K562 (cell line): ENCODE measurements at places on chromosomes 2 and 18.

DNA sequence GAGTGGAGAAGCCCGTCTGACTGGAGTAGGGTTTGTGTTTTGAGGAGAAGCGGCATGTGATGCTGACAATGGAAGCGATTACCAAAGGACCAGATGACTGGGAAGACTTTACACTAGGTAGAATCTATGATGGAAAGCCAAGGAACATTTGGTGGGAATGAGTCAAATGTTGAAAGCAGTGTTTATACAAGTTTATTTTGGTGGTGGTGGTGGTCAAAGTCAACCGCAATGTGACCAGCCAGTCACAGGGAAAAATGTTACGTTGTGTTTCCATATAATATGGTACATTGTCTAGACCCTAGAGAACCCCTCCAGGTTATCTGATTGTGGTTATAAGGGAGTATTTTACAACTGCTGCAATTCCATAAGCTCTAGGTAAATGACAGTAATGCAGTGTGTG is 216.8 kb downstream of the PID1 start:
- DNase-seq: no peak

- DNase-seq: no peak
These were observed 128.6 kb downstream of the ZFP36L2 start for GRCh38 chr2:43097644-43098408.

GRCh38 chr2:96847586-96847985 is 3.8 kb upstream of the ANKRD23 start:
- no peak for DNase-seq

DNA sequence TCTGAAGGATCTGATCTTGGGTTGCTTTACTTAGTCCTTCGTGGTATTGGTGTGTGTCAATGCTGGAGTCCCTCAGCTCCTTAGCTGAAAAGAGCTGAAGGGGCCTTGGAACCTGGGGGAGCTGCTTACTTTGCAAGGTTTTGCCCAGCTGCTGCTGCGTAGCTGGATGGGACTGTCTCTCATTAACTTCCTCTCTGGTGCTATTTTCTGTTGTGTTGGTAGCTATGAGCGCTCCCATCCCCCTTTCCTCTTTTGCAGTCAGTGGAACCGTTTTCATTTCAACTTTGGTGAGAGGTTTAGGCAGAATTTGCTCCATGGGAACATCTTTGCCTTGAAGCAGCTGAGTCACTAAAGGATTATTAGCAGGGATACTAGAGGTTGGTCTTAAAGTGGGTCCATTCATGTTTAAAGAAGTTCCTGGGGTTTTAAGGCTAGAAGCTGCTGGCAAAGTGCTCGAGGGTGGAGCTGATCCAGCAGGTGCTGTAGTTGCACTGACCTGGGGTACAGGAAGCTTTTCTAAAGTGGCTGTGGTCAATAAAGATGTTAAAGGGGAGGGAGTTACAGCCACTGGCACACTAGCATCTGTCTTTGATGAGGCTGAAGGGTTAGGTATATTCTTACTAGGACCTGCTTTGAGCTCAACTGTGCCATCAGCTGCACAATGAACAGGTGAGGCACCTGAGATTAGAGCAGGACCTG is 69.9 kb upstream of the DTNB start:
- no peak for DNase-seq

DNA sequence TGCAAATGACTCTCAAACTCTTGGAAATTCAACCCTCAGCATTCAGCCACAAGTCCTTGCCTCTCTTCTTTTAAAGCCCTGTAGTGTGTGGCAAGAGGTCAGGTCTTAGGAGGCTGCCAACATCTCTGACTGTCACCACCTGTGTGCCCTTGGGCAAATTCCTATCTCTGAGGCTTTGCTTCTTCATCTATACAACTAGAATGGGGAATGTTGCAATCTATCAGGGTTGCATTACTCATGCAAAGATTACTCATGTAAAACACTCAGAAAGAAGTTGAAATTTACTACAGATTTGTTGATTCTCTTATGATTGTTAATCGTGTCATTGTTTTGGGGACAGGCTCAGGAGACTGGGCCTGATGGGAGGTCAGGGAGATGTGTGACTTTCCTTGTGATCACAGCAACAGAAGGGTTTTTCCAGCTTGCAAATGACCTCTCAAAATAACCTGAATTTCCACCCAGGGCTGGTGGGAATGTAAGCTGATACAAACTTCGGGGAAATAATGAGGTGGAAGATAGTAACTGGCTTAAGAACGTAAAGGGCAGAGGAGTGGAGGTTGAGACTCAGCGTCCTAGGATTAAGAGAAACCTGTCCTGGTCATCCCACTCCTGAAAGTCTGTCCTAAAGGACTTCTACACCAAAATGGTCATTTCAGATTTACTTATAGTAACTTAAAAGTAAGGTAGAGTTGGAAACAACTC is 32.1 kb upstream of the SIGLEC15 start:
- DNase-seq: no peak

DNA sequence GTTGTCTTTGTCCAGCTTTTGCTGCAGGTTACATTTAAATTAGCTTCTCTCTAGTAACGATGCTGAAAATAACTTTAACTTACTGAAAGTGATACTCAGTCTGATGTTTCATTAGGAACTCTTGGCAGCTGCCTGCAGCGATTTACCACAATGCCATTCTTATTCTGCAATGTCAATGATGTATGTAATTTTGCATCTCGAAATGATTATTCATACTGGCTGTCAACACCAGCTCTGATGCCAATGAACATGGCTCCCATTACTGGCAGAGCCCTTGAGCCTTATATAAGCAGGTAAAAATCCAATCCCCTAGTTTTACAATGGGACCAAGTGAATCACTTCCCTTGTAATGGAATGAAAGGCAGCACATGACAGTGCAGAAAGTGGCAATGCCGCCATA is 16.3 kb upstream of the MFF start:
- DNase-seq: no peak

GRCh38 chr2:188897096-188897495 is 77.1 kb upstream of the COL3A1 start:
- DNase-seq: no peak

GRCh38 chr2:84022810-84023431 is 436.2 kb downstream of the SUCLG1 start:
- peak; percentile 60 for DNase-seq

- DNase-seq: no peak
These were observed 543 bp upstream of the MARCHF4 start for GRCh38 chr2:216372761-216373291.

- DNase-seq: no peak
These were observed 16.0 kb downstream of the RAMP1 start for GRCh38 chr2:237875256-237876060.

DNA sequence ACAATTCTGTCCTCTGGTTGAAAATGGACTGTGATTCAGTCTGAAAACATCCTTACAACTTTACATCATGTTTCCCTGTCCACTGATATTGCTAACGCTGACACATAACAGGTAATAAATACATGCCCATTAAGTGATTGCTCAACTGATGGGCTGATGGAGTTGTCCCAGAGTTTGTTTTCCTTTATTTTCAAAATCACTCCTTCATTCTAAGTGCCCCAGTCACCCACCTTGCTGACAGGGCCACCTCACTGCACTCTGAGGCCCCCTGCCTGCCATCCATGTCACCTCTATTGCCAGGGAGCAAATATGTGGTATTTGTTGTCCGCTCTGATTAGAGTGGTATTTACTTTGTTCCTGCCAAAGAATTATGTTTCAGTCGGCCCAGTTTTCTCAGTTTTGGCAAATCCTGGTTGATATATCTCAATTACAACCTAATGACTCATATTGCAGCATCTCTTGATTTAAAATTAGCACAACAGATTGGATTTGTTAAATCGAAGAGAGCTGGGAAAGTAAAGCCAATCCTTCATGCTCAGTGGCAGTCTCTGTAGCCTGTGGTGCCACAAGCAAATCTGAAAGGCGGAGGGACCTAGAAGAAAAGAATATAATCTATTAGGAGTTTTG is 105.1 kb downstream of the RDH14 start:
- no peak for DNase-seq

DNA sequence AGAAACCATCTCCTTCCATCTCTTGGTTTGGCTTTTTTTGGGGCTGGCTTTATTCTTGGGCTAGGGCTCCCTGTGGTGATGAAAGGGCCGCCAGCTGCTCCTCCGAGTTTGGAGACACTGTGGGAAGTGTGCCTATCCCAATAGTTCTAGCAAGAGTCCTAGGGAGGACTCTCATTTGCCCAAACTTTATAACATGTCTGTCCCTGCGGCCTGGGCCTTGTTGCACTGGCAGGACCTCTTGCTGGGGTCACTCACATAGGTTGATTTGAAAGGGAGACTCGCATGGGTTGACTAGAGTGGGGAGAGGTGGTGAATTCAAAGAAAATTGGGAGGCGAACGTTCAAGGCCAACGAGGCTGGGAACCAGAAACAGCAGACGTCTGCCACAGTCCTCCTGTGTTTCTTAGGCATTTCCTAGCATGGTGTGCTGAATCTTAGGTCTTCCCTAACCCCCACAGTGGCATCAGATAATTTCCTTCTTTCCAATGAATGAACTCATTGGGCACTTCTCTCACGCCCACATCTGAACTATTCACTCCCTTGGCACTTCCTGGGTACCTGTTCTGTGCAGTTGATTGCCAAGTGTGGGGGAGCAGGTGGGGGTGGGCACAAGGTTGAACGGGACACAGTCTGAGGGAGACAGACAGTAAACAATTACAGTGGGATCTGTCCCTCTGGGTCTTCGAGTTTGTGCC is 26.8 kb downstream of the NIFK start:
- peak; percentile 1 for DNase-seq

DNA sequence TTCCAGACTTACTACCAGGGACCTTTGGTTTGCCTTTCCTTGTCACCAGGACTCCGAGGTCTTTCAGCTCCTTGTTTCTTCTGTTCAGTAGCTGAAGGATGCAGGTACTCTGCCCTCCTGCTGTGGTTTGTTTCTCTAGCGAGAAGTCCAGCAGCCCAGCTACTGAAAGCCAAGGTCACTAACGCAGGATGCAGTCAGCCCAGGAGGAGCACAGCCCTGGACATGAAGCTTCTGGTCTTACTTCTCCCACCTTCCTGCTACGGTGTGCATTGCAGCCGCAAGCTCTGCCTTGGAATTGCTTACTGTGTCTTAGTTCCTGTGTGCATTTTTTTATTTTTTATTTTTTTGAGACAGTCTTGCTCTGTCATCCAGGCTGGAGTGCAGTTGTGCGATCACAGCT is 62.4 kb downstream of the DGKD start:
- DNase-seq: no peak

- DNase-seq: no peak
These were observed 925 bp downstream of the SOS1 start for GRCh38 chr2:39119732-39120520.

DNA sequence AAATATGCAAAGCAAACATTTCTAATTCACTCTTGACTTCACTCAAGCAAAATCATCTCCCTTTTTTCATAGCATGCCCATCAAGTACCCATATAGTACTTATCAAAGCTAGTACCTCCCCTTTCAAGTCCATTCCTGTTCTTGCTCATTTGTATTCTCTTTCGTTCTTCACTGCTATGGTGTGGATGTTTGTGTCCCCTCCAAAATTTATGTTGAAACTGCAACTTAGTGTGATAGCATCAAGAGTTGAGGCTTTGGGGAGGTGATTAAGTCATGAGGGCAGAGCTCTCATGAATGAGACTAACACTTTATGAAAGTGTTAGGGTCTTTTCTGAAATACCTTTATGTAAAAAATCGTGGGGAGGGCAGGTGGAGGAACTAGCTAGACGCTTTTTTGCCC is 52.9 kb downstream of the RNU4ATAC start:
- no peak for DNase-seq

GRCh38 chr2:100140582-100140981 is 1.8 kb downstream of the AFF3 start:
- DNase-seq: no peak

GRCh38 chr2:205706769-205707381 is 24.6 kb downstream of the NRP2 start:
- DNase-seq: no peak

DNA sequence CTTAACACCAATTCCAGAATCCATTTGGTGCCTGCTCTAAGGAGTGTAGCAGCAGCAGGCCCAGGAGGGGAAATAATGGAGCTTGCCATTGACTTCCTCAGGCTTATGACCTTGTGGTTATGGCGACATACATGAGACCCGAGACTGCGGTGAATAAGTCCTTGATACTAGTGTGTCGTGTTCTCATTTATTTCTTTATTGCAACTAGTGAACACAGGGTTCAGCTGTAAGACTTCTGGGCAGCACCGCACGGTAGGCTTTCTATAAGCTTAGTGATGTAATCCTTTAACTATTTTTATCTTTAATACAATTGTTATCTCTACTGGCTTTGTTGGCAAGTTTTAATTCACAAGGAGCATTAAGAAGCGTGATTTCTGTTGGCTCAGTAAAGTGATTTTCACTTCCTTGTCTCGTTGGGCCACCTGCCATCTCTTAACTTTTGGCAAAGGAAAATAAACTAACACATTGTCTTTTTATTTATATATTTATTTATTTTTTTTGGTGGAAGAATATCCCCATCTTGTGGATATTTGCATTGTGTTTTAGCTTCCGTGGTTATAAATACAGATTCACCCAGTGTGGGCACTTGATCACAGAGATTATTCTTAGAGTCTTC is 139.8 kb downstream of the LTBP1 start:
- DNase-seq: no peak

GRCh38 chr18:24181806-24182205 is 42.9 kb downstream of the CABYR start:
- DNase-seq: no peak

DNA sequence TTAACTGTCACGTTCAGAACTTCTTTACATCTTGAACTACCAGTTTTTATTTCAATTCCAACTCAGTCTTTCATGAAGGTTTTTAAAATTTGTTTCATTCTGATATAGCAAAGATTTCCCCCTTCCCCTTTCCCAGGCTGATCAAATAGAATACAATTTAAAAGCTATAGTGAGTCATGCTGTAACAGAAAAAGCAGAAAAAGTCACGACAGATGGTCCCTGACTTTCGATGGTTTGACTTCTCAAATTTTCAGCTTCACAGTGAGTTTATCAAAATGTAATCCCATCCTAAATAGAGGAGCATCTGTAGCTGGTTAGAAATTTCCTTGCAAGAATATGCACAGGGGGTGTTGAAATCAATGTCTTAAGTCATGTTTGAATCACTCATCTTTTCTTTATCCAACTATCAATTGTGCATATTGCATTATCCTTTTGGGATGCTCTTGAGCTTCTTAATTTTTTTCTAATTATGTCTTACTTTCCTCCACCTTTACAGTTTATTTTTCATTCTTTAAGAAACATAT is 500.3 kb downstream of the LRP1B start:
- no peak for DNase-seq

GRCh38 chr2:47719099-47719498 is 63.8 kb upstream of the MSH6 start:
- no peak for DNase-seq

- DNase-seq: no peak
These were observed 50.1 kb downstream of the MAP2 start for GRCh38 chr2:209473930-209474419.

DNA sequence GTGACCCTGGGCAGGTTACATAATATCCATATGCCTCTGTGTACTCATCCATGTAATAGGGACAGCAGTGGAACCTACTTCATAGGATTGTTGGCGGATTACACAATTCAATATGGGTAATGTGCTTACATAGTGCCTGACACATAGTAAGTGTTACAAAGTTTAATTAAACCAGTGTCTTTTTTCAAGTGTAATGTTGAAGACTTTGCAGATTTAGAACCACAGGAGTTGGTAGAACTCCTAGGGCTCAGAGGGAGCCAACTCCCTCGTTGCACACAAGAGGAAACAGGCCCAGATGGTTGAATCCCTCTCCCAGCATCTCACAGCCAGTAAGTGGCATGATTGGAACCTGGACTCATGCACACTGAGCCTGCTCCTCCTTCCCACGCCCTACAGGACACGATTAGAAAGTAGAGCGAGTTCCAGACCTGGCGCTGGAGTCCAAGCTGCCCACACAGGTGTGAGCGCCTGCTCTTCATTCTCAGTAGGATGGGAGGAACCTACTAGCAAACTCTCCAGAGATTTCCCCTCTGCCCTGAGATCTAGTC is 97.8 kb downstream of the VSNL1 start:
- no peak for DNase-seq
